ENCODE measurements at places on chromosomes 2 and 18.

DNA sequence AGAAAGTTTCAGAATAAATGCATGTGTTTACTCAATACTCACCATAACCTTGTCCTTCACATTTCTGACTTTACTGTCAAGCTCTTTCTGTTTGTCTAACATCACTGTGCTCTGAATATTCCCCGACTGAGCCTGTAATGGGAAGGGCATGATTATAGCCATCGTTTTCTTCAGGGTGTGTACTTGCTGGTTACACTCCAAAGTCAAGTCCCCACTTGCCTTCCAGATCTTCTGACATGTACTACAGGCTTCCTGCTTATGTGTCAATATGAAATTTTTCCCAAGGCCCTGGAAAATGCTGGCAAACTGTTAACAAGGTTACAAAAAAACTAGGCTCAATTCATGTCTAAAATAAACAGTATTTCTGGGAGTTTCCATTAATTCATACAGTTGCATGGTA is 12.9 kb downstream of the STAT1 start:
- no peak for DNase-seq

DNA sequence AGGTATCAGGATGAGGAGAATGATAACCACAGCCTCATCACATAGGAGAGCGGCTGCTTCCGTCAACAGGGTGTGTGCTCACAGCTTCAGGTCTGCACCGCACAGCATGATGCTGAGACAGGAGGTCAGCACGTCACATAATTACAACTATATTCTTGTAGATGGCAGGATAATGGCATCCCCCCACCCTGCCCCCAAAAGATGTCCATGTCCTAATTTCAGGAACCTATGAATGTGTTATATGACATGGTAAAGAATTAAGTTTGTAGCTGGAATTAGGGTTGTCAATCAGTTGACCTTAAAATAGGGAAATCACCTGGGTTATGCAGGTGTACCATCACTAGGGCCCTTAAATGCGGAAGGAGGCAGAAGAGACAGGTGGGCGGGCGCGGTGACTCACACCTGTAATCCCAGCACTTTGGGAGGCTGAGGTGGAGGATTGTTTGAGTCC is 73.9 kb downstream of the ARL4C start:
- peak; percentile 62 for DNase-seq

GRCh38 chr18:58511897-58512581 is 116.9 kb downstream of the ALPK2 start:
- DNase-seq: no peak

DNA sequence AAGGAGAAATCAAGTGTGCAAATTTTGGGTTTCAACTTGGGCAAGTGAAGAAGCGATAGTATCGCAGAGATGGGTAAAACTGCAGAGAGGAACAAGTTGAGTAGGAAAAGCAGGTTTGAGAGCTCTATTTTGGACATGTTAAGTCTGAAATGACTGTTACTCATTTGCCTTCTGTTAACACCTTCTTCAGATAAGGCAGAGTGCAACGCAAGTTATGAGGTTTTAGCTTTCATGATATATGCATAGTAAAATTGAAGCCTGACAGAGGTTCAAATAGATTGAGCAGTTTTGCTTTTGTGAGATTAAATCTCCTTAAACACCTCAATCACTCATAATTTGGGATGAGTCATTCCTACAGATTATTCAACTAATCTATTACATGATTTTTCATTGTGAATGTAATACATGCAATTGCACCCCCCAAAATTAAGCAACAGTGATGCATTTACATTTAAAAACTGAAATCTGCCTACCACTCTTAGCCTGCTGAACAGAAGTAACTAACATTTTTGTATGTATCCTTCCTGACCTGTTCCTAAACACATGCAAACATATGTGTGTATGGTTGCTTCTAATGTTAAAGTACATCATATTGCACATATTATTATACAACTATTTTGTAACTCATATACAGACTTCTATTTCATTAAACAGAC is 575.4 kb downstream of the ARHGAP15 start:
- DNase-seq: no peak

DNA sequence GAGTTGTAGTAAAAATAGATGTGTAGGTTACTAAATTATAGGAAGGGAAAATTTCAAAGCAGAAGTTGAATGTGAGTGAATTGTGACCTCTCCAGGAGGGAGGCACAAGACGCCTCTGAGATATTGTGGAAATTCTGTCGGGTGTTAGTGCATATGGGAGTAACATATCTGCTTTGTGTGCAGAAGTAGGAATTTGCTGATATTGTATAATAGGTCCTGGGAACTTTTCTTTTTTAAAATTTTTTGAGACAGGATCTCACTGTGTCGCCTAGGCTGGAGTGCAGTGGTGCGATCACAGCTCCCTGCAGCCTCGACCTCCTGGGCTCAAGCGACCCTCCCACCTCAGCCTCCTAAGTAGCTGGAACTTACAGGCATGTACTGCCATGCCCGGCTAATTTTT is 34.7 kb downstream of the UBXN4 start:
- no peak for DNase-seq

DNA sequence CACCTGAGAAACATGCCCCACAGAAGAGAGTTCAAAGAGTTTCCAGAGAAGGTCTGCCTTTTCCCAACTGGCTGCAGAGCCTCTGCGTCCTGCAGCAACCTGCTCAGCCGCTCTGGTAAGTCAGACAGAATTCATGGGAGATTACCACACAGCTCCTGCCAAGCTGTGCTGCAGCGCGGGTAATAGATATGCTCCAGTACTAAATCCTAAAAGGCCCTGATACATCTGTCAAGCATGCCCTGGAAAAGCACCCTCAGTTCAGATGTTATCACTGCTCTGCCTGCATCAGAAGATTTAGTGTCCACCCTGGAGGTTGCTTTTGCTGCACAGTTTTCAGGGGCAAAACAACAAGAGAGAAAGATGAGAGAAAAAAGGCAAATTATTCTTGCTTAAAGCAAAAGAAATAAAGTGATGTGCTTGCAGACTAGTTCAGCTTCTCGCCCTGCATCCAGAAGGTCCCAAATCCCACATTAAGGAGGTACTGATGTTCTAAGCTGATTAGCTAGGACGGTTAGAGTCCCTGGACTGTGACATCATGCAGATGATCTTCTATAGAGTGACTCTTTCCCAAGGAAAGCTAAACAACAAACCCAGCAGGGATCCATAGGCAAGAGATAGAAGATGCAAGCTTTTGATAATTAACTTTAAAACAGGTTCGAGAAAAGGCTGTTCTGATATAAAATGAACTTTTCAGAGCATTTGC is 488.6 kb downstream of the BCL11A start:
- DNase-seq: no peak

GRCh38 chr2:120994301-120994995 is 258.8 kb downstream of the GLI2 start:
- DNase-seq: no peak

DNA sequence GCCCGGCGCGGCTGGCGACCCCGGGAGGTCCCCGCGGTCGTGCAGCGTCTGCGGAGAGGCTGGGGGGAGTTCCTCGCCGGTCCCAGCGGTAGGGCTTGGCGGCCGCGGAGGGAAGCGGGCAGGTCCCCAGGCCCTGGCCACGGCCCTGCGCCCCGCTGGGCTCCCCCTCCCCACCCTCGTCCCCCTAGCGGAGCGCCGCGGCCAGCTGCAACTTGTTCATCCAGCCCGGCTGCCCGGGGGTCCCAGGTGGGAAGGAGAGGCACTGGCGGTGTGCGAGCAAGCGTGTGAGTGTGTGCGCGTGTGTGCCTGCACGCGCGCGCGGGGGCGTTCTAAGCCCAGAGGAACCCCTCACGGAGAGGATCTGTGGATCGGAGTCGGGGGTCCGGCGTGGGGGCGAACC is 1.3 kb downstream of the PTPRM start:
- DNase-seq: no peak

- DNase-seq: no peak
Observed at GRCh38 chr2:54065411-54065810, 50.0 kb upstream of the ACYP2 start.

DNA sequence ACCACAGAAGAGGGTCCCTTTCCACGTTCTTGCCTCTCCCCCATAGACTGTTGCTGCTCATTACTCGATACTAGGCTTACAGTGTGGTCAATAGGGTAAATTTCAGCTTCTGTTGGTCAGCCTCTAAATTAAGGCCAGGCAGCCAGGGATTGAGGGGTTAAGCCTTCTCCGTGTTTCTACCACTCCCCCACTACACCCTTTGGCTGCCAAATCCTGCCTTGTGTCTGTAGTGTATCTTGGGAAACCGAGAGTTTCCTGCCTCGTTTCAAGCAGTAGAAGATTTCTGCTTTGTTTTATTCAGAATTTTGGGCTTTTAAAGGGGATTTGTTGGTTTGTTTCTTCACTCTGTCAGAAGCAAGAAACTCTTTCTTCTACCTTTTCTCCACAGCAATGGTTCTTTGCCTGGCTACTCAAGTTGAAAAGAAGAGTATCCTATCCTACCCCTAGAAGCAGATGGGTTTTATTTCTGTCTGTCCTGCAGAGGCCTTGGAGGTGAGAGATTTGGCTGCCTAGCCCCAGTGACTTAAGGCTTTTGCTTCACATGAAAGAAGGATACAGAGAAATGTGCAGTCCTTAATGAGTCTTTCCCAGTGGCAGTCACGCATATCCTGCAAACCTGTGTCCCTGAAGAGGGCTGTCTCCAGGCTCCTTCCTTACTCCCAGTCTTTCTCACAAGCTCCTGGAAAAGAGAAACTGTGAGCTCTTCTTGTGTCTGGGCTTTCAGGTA is 261.5 kb upstream of the TANK start:
- no peak for DNase-seq

GRCh38 chr2:216107320-216107719 is 1.8 kb upstream of the XRCC5 start:
- DNase-seq: no peak

GRCh38 chr2:15983496-15983895 is 43.1 kb downstream of the MYCN start:
- no peak for DNase-seq

GRCh38 chr2:48364100-48364499 is 165.9 kb upstream of the STON1 start:
- no peak for DNase-seq

DNA sequence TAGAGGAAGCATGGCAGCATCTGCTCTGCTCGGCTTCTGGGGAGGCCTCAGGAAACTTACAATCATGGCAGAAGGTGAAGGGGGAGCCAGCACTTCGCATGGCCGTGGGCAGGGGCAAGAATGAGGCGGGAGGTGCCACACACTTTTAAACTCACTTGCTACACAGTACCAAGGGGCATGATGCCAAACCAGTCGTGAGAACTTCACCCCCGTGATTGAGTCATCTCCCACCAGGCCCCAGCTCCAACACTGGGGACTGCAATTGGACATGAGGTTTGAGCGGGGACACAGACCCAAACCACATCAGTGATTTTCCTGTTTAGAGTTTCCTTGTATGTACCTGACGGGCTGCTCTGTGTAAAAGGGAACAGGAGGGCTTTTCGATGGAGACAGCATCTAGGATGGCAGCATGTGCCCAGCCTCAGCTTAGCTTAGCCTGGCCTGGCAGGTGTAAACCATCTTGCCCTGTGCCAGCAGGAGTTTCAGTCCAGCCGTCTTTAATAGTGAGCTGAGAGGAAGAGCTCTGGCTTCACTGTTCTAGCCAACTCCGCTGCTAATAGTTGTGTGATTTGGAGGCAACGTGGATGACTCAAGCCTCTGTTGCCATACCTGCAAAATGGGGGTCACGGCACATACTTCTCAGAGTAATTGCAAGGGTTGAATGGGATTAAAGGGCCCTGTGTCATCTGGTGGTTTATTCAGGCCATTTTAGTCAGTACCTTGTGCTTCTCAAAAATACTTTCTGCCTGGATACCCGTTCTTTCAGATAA is 101.8 kb downstream of the ASAP2 start:
- no peak for DNase-seq
